Hypothalamus (tissue), 51 donors: ENCODE measurements at places on chromosomes 3 and 15.

DNA sequence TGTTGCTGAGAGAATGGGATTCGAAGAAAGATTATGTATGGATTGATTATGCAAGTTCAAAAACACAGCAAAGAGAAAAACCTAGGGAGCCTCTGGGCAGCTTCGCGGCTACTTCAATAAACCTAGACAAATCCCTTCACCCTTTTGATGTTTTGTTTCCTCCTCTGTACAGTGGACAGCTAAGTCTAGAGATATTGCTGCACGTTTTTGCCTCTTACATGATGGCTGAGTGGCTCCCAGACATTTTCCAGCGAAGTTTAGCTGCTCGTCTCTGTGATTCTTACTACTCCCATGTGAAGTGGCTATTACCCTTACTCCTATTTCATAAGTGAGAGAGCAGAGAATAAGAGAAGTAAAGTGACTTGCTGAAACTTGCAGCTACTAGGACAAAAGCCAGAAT, 695.0 kb upstream of the GRM7 start:
- no peak for DNase-seq

DNA sequence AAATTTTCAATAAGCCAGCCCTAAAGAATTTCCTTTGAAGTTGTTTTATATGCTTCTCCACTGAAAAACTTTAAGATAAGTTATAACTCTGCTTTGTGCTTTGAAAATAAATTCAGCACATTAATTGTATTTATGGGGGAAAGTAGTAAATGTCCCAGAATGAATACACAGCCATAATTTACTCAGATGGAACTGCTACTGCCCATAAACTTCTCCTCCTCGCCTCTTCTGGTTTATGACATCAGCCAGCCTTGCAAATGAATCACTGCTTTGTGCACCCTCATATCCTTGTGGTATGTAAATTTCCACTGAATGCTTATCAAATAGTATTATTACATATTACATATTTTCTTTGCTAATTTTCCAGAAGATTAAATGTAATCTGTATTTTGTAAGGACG, 302.0 kb downstream of the DIPK2A start:
- DNase-seq: no peak

DNA sequence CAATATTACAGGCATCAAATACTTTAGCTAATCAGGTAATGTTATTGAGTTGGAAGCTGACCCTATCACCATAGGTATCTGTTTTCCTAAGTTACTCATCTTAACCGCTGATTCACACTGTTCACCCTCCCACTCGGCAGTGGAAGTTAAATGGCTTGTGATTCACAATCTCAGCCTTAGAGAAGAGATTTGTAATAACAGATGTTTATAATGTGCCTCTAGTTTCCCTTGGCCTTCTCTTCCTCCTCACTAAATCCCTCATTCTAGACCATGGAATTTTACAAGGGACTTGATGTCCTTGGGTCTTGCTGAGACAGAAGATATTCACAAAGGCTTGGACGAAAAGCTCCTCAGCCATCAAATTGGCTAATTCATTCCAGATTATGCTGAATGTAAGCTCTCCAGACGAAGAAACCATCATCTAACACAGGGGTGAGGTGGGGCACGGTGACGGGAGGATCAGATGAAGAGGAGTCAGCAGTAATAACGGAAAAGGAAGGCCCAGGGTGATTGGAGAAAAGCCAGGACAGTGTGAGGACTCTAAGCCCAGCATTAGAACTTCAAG, 931.7 kb downstream of the MCTP2 start:
- DNase-seq: no peak

DNA sequence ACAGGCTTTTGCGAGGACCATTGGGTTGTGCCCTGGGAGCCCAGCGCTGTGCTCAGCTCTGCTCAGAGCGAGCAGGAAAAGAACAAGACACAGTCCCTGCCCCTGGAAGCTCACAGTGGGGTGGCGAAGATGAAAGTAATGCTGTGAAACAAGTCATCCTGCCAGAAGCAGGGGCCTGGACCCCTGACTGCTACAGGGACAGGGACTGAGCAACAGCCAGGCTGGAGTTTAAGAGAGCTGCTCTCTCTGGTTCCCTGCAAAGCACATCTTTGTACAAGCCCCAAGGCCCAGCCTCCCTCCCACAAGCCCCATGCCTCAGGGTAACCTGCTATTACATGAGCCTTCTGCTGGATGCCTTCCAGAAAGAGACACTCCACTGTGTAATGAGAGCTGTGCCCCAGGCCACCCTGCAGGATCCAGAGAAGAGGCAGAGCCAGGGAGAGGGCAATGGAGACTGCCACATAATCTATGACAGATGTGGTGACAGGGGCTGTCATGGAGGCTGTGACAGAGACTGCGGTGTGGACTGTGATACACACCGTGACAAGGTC, 7.1 kb upstream of the HCN4 start:
- DNase-seq: no peak

DNA sequence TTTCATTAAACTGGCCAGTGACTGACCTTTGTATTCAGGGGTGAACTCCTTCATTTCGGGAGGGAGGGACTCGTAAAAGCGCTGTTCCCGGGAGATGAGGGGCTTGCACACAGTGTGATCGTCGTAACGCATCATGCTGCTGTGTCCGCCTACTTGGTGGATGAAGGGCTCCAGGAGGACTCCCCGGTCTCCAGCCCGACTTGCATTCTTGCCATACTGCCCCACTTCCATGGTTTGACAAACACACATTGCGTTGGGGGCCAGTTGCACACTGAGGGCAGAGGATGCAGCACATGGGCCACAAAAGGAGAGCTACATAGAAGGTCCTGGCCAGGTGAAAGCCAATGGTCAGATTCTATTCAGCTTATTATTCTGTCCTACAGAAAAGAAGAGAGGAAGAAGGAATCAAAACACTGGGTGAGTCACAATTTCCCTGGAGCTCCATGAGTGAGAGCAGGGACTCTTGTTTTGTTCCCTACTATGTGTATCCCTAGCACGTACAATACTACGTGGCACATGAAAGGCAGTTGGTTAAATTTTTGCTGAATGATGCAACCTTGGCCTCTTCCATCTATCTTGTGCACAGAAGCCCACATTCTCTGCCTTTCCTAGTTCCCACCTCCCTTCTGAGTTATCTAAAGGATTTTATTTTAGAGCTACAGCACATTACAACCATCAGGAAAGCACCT, 24.2 kb upstream of the GMPPB start:
- DNase-seq: no peak
